NCI-H2171 (cell line): ENCODE measurements at places on chromosomes 6 and 20.

DNA sequence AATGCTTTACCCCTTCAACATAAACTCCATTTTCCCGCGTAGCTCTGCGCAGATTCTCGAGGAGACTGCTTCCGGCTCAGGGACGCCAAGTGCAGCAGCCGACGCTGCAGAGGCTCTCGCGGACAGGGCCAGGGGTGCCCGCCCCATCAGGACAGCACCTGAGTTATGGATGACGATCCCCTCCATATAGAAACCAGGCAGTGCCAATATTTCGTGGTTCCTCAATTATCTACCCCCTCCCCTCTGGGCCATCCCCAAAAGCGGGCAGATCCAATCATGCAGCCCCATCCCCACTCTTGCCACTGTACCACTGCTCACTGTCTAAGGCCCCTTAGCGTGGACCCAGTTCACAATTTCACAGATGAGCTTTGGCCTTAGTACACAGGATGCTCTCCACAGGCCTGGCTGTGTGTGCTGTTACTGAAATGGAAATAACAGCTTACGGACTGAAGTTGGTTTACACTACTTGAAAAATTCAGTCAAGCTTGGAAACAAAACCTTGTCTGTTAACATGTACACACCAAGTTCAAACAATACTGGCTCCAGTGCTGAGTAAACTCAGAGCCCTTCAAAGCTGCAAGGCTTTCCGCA is 74.5 kb downstream of the DACT2 start:
- DNase-seq = no peak

GRCh38 chr6:53796791-53797190 is 2.0 kb downstream of the LRRC1 start:
- no peak for DNase-seq

- DNase-seq = no peak
Measured at GRCh38 chr6:105994118-105994590, 92.0 kb upstream of the PRDM1 start.

DNA sequence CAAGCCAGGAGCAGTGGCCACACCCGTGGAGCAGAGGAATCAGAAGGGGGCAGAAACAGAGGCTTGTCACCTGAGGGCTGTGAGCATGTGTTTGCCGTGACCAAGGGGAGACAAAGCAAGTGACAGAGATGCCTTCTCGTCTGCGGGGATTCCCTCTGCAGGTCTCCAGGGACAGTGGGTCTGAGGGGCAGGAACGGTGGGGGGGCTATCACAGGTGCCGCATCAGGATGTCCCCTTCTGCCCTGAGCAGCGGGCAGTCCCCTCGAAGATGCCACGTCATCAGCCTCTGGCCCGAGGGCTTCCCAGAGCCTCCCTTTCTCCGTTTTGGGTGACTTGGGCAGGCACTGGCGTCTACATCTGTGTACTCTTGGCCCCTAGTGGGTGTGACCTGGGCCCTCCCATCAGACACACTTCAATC is 338.7 kb downstream of the PREX1 start:
- DNase-seq = peak; percentile 29

- no peak for DNase-seq
Measured at GRCh38 chr6:25154034-25154596, 125.1 kb upstream of the CARMIL1 start.

DNA sequence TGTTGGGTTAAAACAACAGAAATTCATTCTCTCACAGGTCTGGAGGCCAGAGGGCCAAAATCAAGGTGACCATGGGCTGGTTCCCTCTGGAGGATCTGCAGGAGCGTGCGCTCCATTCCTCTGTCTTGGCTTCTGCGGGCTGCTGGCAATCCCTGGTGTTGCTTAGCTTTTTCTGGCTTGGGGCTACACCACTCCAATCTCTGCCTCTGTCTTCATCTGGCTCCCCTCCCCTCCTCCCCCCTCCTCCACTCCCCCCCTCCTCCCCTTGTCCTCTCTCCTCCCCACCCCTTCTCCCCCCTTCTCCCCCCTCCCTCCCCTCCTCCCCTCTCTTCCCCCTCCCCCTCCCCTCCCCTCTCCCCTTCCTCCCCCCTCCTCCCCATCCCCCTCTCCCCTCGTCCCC is 321.3 kb upstream of the ARID1B start:
- no peak for DNase-seq

DNA sequence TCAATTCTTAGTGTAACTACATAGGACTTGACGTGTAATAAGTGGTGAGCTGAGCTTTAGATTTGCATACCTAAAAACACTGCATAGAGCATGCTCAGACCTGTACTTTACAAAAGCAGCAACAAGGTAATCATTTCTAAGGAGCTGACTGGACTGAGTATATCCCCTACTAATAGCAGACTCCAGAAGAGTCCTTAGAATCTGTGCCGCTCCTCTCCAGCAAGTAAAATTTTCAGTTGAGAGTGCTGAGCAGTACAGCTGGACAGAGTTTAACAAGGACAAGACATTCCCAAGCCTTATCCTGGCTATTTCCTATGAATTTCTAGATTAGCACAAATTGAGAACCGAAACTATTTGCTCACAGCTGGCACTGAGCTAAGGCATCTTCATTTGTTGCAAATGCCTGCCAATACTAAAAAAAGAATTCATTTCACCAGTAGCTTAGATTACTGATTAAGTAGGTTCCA is 26.1 kb upstream of the KLHL31 start:
- no peak for DNase-seq

GRCh38 chr6:157035546-157035945 is 258.4 kb downstream of the ARID1B start:
- no peak for DNase-seq

- DNase-seq = no peak
Measured at GRCh38 chr6:143196525-143197225, 136.0 kb downstream of the AIG1 start.

DNA sequence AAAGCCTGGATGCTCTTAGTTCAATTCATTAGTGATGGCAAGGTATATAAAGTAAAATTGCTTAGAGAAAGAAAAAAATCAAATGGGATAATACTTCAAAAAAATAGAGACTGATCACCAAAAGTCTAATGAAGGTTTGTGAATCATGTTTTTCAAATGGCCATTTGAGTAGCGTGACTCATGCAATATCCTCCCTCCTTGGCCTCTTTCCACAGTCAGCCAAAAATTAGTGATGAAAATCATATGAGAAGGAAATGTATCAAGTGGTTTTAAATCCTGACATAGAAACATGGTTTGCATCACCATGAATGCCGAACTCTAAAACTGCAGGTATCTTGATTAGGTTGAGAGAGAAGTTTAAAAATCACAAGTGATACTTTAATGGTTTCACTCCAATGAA is 1.2 kb upstream of the COL19A1 start:
- DNase-seq = no peak

- DNase-seq = no peak
Measured at GRCh38 chr20:57666106-57666833, 43.5 kb downstream of the PMEPA1 start.

GRCh38 chr6:70734979-70735378 is 67.3 kb downstream of the SMAP1 start:
- no peak for DNase-seq

- no peak for DNase-seq
Measured at GRCh38 chr20:925516-925915, 9.4 kb upstream of the ANGPT4 start.

DNA sequence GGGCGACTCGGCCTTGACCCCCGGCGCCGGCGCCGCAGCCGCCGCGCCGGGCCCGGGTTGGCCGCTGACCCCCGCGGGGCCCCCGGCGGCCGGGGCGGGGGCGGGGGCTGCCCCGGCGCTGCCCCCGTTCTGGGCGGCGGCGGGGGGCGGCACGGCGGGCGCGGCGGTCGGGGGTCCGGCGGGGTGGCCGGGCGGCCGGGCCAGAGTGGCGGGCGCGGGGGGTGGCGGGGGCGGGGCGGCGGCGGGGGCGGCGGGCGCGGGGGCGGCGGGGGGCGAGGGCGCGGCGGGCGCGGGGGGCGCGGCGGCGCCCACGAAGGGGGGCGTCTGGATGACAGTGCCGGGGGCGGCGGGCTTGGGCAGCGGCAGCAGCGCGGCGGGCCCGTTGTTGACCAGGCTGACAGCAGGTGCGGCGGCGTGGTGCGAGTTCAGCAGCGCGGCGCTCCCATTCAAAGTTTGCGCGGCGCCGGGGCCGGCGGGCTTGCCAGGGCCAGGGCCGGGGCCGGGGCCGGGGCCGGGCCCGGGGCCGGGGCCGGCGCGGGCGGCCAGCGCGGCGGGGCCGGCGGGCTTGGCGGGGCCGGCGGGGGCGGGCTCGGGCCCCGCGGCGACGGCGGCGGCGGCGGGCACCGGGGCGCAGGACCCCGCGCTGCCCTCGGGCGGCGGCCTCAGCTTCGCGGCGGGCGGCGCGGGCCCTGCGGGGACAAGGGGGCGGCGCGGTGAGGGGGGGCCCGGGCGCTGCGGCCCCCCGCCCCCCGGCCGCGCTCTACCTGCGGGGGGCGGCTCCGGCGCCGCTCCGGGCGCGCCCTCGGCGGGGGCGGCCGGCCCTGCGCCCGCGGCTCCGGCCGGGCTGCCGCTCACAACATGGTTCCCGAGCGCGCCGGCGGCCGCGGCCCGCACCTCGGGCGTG is 659 bp downstream of the TAF4 start:
- DNase-seq = peak; percentile 5

GRCh38 chr6:1278061-1278720 is 33.7 kb upstream of the FOXQ1 start:
- no peak for DNase-seq

DNA sequence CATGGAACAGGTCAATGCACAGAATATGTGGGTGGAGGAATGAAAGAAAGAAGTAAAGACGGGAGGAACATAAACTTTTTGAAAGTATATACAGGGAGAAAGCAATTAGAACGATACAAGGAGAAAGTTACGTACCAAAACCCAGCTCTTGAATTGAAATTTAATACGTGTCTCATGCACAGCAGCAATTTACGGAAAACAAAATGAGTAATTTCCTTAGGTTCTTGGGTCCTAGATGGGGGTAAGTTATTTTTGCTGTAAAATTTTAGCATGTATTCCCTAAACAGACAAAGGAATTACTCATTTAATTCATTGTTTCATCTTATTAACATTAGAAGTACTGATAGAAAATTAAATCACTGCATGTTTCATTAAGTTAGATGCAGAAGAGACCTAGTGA is 75.8 kb downstream of the PDE10A start:
- DNase-seq = no peak

DNA sequence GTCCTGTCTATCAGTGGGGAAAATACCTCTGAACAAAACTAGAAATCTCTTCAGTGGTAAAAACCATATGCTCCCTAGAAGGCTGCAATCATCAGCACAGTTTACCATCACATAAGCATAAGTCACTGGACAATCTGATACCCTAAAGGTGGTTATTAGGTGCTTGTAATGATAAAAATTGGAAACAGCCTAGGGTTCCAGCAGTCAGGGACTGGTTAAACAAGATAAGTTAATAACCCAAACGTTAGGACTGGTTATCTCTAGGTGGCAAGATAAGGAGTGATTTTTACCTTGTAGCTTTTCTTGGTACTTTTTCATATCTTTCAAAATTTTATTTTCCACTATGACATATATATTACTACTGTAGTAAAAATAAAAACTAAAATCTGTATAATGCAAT is 11.0 kb downstream of the ECI2 start:
- DNase-seq = no peak

- no peak for DNase-seq
Measured at GRCh38 chr20:21246161-21246560, 57.0 kb upstream of the XRN2 start.

DNA sequence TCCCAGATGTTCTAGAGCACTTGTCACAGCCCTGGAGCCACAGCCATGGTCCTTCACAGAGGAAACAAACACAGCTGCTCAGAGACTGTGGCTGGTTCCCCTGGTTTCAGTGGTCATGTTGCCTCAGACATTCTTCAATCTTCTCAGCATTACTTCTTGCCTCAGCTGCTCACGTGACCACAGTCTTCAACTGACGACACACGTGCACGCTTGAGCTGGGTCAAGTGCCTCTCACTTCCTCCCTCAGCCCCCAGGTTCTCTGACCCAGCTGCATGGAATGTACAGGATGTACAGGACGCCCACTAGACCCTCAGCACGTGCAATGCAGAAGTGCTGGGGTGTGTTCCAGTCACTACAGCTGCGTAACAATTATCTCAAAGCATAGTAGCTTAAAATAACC is 159.8 kb upstream of the GGTLC1 start:
- DNase-seq = no peak

GRCh38 chr6:85579581-85579980 is 14.1 kb downstream of the SNX14 start:
- DNase-seq = no peak

DNA sequence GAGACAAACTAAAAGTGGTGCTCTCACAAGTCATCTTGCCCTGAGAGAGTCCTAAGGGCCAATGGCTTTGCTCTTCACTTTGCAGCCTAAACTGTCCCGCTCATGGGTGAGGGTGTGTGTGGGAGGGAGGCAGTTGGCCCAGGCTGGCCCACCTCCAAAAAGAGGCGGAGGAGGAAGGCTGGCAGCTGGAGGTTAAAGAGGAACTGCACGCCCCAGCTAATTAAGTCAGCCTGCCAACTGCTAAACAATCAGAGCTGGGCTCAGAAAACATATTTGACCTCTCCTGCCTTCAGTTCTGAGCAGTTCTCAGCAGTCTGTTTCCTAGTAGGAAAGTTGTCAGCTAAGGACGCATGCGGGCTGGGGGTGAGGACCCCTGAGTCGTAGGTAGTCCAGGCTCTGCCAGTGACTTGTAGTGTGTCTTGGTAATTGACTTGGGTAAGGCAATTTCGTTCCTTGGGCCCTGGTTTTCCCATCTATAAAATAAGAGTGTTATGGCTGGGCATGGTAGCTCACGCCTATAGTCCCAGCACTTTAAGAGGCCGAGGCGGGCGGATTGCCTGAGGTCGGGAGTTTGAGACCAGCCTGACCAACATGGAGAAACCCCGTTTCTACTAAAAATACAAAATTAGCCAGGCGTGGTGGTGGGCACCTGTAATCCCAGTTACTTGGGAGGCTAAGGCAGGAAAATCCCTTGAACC is 17.0 kb downstream of the GSS start:
- peak; percentile 83 for DNase-seq

DNA sequence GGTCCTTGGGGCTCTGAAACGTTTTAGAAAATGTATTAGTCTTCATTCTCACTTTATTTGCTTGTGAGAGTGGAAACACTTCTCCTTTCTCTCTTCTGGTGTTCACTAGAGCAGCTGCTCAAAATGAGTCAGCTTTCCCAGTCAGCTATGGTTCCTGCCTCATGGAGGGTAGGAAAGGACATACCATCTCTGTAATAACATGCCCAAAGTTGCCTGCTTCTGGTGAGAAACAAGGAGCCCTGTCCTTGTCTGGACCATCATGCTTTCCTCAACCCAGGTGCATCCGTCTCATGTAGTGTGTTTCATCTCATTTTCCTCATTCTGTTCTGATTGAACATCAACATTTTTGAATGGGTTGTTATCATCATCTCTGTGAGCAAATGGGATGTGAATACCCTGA is 17.1 kb upstream of the TINAG start:
- no peak for DNase-seq

GRCh38 chr6:52369234-52369633 is 7.3 kb downstream of the PAQR8 start:
- DNase-seq = no peak

- DNase-seq = no peak
Measured at GRCh38 chr20:35199740-35200139, 26.8 kb upstream of the MMP24 start.

GRCh38 chr6:168420706-168421105 is 20.3 kb upstream of the SMOC2 start:
- no peak for DNase-seq
